ENCODE measurements at places on chromosomes 7 and 10.

GRCh38 chr7:101823596-101823995 lies 6.2 kb downstream of the CUX1 start:
- ATAC-seq = no peak

GRCh38 chr7:101743241-101743994 lies 74.0 kb upstream of the CUX1 start:
- peak; percentile 47 for ATAC-seq

GRCh38 chr7:66668112-66668511 lies 39.4 kb downstream of the KCTD7 start:
- no peak for ATAC-seq

- ATAC-seq = no peak
Observed at GRCh38 chr10:62443866-62444265, 69.7 kb downstream of the ZNF365 start.

- ATAC-seq = no peak
Observed at GRCh38 chr7:135342887-135343286, 109.2 kb downstream of the STRA8 start.

DNA sequence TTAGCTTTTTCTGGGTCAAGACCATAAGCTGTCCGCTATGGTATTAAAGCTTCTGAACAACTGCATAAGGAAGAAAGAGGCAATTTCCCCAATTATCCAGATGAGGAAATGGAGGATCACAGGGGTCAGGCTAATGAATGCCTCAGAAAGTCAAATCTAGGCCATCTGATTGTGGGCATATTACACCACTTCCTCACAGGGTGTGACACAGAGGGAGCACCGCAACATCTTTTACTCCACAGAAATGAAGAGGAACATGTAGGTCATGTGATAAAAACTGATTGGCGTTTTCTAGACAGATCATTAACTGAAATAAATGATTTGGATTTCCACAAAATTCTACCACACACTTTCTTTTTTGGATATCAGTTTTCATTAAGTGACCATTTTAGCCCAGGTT lies 384.4 kb downstream of the PARD3 start:
- no peak for ATAC-seq

- no peak for ATAC-seq
Observed at GRCh38 chr10:129712000-129712399, 245.0 kb downstream of the MGMT start.

GRCh38 chr10:23376229-23376655 lies 31.6 kb upstream of the C10orf67 start:
- ATAC-seq = no peak

DNA sequence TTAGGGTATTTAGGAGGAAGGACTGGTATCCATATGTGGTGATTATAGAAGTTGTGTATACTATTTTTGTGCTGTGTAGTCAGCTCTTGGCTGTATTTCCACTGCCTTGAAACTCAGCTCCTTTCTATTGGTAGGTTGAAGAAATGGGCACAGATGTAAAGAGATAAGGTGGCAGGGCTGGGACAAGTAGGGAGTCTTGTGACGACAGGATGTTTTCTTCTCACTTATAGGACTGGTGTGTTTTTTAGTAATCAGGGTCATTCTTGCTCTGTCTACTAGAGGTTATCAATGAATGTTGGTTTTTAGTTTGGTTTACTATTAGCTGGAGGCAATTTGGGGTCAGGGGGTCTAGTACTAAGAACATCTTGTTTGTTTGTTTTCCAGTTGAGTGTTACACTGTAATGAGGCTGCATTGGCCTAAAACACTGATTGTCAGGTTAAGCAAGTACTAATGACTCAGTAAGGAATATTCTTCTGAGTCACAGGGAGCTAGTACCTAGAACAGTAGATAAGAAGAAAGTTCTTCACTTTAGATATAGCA lies 11.8 kb downstream of the UBN2 start:
- peak; percentile 94 for ATAC-seq

DNA sequence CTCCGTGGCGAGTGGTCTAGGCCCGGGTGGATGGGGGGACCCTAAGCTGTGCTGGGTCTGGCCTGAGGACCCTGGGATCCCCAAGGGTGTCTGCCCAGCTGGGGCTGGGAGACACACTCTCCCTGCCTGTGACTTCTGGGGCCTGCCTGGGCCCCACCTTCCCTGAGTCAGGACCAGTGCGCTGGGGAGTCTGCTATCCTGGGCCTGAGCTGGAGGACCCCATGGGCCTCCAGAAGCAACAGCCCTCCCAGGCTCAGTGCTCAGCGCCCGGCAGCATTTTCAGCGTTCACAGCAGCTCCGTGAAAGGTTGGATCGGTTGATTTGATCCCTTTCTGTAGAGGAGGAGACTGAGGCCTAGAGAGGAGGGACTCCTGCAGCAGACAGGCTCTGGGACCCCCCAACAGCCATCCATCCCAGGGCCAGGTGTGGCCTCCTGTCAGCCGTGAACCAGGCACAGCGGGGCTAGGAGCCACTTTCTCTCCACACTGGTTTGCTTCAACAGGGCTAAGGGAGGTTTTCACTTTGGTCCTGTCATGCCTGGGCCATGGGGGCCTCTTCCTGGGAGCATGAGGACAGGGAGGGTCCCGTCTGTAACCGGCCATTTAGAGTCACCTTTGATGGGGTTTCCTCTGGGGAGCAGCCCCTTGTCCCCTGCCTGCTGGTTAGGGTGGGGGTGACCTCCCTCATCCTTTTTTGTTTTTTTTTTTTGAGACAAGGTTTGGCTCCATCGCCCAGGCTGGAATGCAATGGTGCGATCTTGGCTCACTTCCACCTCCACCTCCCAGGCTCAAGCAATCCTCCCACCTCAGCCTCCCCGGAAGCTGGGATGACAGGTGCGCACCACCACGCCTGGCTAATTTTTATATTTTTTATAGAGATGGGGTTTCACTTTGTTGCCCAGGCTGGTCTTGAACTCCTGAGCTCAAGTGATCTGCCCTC lies 12.4 kb downstream of the FOXL3 start:
- no peak for ATAC-seq

GRCh38 chr7:140678816-140679130 lies 6.0 kb downstream of the ADCK2 start:
- ATAC-seq = no peak

DNA sequence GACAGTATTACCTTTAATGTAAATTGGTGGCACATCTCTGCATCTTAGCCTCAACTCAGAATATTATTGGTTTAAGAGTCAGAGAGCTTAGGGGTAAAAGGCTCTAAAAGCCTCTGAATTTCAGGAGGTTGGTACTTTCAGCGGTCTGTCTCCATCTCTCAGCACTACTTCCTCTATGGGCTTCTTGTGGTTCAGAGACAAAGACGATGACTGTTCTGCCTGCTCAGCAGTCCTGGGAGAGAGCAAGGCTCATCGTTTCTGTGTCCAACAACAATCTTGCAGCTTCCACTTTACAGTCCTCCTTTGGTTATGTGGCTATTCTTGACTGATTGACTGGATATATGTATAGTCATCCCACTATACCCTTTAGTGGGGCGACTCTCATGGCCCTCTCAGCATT lies 394.7 kb downstream of the AUTS2 start:
- ATAC-seq = no peak

GRCh38 chr7:140223515-140224221 lies 46.9 kb upstream of the KDM7A start:
- no peak for ATAC-seq

- ATAC-seq = no peak
Observed at GRCh38 chr10:129808092-129808983, 155.7 kb downstream of the EBF3 start.

- ATAC-seq = no peak
Observed at GRCh38 chr7:114630201-114630990, 215.8 kb downstream of the FOXP2 start.

GRCh38 chr7:20279979-20280378 lies 50.7 kb upstream of the ITGB8 start:
- ATAC-seq = no peak

GRCh38 chr10:70052462-70053217 lies at the start of gene MACROH2A2:
Gene MACROH2A2 (plus strand): TSS chr10:70052846. CDS start chr10:70075659, 22,813 bp downstream.
- peak; percentile 72 for ATAC-seq

DNA sequence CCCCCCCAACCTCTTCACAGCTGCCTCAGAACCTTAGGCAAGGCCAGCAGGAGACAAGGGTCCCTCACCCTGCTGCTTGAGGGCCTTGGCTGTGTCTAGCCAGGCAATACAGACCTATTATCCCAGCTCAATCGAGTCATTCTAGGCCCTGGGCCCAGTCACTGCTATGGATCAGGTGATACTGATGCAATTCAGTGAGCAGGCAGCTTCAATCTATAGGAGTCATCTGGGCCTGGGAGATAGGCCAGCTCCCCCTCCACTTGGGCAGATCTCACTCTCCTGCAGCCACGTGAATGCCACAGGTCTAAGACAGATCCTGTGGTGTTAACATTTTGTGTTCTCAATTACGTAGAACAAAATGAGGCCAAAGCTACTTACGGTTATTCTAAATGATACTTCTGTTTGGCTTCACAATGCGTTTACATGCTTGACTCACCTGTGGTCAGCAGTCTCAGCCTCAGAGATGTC lies 68.0 kb upstream of the LRRC4 start:
- ATAC-seq = no peak

DNA sequence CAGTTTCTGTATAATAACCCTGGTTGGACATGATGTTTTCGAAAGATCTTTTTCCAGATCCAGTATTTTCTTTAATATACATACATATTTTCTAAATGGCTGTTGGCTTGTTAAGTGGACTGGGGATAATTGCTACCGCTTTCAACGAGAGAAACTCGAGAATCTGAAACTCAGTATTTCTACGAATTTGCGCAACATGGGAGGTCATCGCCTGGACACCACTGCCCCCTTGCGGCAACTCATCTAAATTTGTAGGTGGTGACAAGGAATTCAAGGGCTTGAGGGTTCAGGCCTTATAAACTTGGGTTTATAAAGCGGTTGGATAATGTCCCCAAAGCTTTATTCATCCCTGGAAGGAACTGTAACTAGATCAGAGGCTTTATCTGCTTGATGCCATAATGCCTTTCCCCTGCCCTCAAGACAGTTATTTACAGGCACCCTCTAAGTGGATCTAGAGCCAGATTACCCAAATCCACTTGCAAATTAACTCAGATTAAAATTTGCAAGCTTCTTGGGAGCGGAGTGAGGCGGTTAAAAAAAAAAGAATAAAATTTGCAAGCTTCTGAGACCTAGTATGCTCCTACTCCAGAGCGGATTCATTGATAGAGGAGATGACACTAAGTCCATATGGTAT lies 21.3 kb upstream of the KCNK18 start:
- peak; percentile 51 for ATAC-seq

- no peak for ATAC-seq
Observed at GRCh38 chr7:12519682-12520009, 50.9 kb upstream of the SCIN start.

DNA sequence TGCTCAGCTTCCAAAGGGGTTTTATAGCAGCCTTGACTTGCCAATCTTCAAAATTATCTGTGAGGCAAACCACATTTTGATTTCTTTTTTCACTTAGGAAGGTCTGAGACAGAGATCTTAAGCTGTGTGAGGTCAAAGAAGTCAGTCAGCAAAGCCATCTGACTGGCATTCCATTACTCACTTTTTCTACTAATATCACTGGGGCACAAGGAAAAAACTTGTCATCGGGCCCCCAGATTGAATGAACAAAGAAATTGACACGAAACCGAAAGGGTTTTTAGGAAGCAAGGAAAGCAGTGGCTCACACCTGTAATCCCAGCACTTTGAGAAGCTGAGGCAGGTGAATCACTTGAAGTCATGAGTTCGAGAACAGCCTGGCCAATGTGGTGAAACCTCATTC lies 78.5 kb upstream of the FRMD4A start:
- ATAC-seq = no peak

DNA sequence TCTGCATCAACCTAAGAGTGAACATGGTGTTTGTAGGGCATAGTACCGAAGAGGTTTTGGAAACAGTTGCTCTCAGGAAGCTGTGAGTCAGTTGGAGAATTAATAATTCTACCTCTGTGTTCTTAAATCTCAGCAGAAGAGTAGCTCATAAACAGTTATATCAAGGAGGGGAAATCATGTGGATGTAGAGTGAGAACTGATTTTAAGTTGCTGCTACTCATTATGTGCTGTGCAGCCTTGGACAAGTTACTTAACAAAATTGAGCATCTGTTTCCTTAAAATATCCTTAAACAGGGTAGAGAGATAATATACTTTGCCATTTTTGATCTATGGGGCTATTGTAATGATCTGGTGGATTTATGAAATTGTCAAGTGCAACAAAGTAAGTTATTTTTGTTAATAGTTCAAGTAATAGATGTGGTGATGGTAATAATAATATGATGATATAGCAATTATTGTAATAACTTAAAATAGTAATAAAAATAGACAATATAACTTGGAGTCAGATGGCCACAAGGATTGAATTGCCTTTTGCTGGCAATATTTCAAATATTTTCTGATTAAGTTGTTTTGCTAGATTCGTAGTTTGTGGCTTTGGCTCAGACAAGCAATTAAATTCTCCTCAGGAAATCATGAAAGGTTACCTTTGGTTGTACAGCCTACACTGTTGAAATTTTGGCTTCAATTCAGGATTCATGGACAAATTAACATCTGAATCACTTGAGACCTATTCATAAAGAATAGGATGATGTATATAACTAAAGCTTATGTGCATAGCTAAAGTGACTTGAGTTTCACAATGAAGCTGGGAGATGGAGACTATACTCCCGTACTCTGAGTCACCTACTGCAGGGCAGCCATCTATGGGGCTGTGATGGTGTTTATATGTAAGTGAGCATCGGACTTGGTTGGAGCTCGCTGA lies 228.5 kb downstream of the CDK14 start:
- ATAC-seq = peak; percentile 29

DNA sequence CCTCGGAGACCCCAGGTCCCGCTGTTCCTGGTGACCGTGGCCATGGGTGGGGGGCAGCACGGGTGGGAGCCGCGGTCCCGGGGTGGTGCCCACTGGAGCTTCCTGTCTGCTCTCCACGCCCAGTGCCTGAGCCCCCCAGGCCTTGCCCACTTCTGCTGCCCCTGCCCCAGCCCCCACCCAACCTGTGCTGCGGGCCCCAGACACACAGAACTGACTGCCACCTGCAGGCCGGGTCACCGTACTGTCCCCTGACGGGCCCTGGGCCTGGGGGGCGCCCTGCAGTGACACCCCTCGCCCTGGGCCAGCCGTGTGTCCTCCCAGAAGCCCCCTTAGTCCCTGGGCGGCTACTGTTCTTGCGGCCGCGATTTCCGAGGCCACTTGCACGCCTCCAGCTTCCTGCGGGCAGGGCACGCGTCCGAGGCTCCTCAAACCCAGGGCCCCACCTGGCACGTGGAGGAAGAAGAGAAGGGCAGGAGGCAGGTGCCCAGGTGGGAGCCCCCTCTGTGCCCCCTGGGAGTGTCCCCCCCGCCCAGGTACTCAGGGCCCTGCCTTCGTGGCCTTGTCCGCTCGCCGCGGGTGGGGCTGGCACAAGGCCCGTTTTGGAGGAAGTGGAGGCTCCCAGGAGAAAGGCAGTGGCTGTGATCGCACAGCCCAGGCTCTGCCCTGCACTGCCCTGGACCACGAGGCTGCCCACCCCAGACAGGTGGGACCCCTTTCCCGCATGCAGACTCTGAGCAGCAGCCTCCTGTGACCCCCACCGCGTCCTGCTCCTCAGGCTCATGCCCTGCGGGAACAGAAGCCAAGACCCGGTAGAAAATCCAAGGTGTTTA lies 10.4 kb downstream of the TMEM184A start:
- no peak for ATAC-seq

- no peak for ATAC-seq
Observed at GRCh38 chr7:31043051-31043471, 9.0 kb upstream of the ADCYAP1R1 start.

- no peak for ATAC-seq
Observed at GRCh38 chr10:101529725-101530553, 58.1 kb downstream of the POLL start.

Measured in esophagus mucosa (tissue), 1 donor.